CD4-positive, alpha-beta memory T cell (primary cell): ENCODE measurements at places on chromosomes 2 and 18. TPM values are rescaled to one million over a fixed set of nuclear protein-coding genes. Genes with fewer than 3 reads are reported as not detected.
A peak's percentile ranks its signal among the peaks of the same experiment; 100 is the strongest.

The TACR1 gene
- total RNA-seq: not detected

The LYPD6 gene
- total RNA-seq: not detected

The ALPG gene
- not detected for total RNA-seq

The CDH7 gene
- not detected for total RNA-seq

GRCh38 chr18:33330711-33331110 lies 109.8 kb downstream of the CCDC178 start:
- no peak for DNase-seq

DNA sequence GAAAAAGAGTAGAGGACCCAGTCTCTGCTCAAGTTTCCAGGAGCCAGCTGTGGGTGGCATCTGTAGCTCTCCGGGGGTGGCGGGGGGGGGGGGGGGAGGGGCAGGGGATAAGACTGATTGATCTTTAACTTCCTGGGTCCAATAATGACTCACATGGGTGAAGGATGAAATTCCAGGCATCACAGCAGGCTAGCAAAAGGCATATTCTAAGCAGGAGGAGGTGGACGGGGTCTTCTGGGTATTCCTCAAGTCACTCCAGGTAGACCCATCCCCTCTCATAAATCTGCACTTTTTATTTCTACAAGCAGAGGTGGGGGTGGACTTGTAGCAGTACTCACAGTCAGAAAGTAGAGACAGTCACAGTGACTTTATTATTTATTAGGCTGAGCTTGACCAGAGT lies 85.5 kb upstream of the TMEM247 start:
- no peak for DNase-seq

DNA sequence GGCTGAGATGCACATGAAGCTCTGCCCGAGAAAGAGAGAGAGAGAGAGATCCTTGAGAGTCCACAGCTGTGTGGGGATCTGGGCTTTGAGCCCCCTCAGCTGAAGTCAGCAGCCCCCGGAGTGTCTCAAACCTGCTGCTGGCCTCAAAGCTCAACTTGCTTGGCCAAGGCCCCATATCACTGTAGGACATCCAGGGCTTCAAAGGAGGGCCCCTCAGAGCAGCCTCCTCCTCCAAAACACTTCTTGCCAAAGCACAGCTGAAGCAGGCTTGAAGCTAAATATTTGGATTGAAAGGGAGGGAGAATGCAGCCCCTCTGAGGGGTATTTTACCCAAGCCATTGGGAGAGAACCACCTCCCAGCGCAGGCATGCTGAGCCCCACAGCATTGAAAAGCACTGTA lies 357.6 kb downstream of the OSR1 start:
- DNase-seq: no peak

- no peak for DNase-seq
Observed at GRCh38 chr2:170815311-170815710, 1.4 kb upstream of the GAD1 start.

GRCh38 chr2:112572005-112572404 lies 12.4 kb upstream of the CHCHD5 start:
- DNase-seq: no peak

GRCh38 chr2:88053934-88054781 lies 1.4 kb downstream of the KRCC1 start:
- DNase-seq: no peak

GRCh38 chr2:218569038-218569431 lies 396 bp downstream of the CNOT9 start:
- DNase-seq: peak; percentile 55

DNA sequence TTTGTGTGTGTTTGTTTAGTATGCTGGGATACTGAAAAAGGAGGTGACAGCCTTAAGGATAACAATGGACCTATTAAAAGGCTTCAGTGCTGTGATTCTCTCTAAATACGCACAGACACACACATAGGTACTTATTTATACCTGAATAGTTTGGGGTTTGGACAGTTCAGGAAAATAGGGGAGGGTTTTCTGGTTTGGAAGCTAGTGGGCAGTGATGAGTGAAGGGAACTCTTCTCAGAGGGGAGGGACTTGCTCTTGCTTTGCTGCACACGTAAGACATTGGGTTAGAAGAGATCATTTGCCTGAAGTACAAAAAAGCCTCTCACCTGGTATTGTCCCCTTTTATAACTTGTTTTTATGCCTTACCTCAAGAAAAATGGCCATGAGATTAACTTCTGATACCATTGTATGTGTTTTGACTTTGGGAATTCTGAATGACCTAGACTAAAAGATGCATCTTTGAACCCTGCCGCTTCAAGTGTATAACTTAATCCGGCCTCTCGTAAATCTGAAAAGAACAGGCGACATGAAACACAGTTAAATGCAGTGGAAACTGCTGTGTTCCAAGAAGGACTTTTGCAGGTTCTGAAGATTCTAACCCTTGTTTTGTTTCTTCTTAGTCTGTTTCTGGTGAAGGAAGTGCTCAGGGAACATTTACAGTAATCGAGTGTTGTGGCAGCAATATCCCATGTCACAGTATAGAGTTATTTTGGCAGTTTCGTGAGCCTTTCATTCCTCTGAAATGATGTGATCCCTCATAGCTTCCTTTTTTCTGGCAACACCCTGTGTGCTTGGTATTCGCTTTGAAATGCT lies 2.5 kb downstream of the CRIM1 start:
- no peak for DNase-seq

- DNase-seq: no peak
Observed at GRCh38 chr2:220228310-220229006, 601.0 kb downstream of the SLC4A3 start.

DNA sequence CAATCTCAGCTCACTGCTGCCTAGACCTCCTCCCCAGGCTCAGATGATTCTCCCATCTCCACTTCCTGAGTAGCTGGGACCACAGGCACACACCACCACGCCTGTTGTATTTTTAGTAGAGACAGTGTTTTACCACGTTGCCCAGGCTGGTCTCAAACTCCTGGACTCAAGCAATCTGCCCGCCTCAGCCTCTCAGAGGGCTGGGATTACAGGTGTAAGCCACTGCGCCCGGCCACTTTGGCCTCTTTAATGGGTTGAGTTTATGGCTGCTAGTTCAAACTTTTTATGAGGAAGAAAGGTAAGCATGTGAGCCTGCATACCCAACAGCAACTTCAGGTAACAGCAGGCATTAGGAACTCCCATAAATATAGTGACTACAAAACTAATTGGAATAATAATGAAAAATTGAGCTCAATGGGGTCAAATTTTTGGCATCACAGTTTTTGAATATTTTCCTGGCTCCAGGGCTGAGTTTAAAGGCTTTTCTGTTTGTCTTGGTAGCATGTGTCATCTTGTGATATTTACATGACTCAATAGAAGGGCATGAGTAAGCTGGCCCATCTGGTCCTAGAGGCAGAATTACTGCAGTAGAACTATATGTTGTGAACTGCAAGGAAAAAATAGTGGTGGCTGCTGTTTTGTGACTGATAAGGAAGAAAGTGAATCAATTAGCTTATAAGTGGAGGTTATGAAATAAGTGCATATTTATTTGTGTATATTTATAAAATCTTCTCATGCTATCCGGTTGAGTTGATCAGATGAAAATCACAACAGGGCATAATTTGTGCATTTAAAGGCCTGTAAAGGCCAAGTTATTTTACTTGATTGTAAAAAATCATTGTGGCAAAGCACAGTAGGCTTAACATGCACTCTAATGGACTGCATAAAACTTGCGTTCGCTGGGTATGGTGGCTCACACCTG lies 24.8 kb downstream of the GALM start:
- no peak for DNase-seq

DNA sequence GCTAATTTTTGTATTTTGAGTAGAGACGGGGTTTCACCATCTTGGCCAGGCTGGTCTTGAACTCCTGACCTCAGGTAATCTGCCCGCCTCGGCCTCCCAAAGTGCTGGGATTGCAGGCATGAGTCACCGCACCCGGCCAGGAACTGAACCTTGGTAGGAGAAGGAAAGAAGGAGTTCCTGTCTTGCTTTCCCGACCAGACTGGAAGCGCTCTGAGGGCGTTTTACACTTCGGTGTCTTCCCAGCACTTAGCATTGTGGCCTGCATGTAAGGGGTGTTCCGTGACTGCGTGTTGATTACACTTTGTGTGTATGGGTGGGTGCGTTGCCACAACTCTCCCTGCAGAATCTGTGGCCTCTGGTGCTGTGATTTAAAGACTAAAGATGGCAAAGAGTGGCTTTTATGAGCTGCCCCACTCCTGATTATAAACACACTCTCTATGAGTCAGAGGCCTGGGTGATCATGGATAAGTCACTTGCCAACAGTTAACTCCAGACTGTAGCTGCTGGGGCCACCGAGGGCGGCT lies 46.0 kb downstream of the ODC1 start:
- no peak for DNase-seq

GRCh38 chr18:41390309-41390708 lies 564.7 kb upstream of the PIK3C3 start:
- no peak for DNase-seq

GRCh38 chr2:190887089-190887488 lies 6.5 kb downstream of the GLS start:
- DNase-seq: no peak

DNA sequence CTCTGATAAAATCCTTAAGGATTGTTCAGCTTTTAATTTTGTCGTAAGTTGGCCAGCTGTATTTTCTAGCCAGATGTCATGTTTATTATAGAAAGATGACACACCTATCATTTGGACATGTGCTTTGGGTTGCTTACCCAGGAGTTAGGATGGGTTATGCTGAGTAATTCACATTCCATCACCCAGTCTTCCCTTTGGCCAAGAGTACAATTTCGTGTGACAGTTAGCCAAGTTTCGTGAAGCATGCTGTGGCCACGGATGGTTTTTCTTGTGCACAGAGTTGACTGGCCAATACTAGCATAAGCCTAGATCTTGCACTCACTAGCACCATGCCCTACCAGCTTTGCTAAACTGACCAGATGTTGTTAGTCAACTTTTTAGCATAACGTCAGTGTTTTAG lies 5.8 kb downstream of the MAPRE3 start:
- no peak for DNase-seq

GRCh38 chr18:47480166-47480565 lies 228.7 kb upstream of the SKOR2 start:
- no peak for DNase-seq

DNA sequence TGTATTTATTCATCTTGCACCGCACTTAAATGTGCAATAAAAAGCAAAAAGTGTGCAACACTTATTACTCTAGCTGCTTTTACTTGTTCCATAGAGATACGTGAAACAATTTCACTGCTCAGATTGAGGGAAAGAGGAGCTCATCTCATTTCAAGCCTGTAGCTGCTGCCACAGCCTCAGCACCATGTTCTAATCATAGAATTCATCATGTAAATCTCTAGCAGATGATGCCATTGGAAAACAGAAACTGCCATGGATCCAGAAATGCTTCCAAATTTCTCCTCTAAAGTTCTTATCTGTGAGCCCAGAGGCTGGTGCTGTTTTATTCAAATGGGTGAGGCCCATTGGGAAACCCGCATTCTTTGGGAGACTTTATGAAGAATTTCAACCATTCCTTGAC lies 2.0 kb downstream of the CDC42EP3 start:
- DNase-seq: no peak

DNA sequence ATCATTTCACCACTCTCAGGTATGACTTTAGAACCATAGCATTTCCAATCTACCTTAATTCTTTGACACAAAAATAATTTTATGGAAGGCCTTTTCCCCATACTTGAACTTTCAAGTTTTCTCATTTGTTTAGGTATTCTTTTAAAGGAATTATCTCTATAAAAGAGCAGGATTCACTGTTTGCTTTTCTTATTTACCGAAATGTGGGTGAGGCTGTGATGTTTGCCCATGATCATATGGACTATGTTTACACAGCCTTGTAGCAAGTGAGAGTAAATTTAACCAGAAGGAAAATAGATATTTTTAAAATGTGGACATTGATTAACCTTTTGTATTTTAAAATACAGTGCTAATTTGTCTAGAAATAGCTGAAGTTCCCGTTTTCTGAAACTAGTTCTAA lies 26.3 kb downstream of the CAB39 start:
- DNase-seq: no peak

DNA sequence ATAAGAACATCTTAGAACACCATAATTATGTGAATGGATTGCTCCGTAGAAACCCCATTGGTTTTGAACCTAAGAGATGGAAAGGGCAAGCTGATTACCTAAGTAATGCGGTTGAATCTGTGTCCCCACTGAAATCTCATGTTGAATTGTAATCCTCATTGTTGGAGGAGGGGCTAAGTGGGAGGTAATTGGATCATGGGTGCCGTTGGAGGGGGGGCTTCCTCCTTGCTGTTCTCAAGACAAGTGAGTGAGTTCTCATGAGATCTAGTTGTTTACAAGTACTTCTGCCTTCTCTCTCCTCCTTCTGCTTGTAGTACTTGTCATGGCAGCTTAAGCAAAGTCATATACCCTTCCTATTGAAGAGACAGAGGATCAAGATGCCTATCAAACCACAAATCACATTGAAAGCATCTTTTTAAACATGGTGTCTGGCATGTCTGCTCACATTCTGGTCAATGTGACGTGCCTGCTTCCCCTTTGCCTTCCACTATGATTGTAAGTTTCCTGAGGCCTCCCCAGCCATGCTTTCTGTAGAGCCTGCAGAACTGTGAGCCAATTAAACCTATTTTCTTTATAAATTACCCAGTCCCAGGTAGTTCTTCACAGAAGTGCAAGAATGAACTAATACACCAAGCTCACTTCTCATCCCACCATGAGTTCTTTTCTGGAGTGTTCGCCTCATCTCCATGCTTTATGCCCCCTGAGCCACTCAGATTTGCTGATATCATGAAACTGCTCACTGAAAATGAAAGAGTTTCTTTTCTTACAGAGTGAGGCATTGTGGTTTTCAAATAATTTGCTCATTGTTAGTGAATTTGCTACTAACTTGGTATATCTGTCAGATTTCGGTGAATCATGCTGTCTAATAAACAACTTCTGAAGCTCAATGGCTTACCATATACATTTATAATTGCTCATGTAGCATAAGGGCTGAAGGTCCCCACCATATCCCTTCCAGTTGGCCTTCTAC lies 23.6 kb downstream of the KCNE4 start:
- DNase-seq: no peak

- peak; percentile 27 for DNase-seq
Observed at GRCh38 chr2:217988014-217988839, 14.6 kb downstream of the TNS1 start.
